ENCODE measurements at places on chromosomes 6 and 20.

DNA sequence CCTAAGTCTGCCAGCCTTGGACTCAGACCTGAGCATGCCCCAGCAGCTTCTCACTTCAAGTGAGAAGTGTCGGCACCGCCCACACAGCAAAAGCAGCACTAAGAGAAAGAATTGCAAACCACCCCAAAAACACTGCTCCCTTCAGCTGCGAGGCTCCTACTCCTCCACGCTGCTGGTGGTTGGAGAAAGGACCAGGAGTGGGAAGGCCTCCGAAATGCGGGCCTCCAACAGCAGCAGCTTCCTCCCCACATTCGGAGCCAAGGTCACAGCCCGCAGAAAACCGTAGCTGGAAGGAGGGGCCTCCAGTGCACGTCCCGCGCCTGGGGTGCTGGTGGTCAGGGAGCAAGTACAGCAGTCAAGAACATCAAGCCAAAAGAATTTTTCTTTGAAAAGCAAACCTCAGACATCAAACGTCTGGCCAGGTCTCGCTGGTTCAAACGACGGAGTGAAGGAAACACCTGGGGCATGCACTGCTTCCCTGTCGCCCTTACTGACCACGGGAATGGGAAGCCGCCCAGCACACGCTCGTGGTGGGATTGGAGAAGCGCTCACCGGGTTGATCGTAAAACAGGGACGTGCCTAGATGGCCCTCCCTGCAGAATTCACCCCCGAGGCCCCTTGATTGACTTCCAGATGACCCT lies 185.6 kb upstream of the CST7 start:
- no peak for DNase-seq

DNA sequence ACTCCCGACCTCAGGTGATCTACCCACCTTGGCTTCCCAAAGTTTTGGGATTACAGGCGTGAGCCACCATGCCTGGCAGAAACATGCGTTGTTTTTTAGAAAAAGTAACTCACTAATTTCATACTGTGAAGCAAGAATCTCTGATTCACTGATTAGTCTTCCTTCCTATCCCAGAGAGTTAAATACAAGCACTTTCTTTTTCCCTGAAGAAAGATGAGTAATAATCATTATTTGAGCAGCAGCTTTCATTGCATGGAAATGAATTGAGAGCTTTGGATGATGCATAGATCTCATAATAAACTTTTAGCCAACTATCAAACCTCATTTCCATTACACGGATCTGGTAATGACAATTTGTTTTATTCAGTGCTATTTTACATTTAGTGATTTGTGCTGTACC lies 892.5 kb upstream of the EYS start:
- DNase-seq, result no peak

DNA sequence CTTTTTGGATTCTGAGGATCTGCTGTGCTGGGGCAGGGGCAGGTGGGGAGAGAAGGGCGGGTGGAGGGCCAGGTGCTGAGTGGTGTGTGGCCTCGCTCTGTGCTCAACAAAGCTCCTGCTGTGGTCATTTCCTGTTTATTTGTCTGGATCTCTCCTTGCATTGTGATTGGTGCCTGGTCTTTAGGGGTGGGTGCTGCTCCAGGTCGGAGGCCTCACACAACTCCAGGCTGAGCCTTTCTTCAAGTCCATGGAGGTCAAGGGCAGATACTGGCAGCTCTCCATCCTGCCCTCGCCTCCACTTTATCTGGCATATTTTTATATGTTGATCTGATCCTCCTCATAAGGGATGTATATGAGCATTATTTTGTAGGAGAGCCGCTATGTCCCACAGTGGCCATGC lies 36.2 kb downstream of the HLA-F start:
- DNase-seq, result no peak

DNA sequence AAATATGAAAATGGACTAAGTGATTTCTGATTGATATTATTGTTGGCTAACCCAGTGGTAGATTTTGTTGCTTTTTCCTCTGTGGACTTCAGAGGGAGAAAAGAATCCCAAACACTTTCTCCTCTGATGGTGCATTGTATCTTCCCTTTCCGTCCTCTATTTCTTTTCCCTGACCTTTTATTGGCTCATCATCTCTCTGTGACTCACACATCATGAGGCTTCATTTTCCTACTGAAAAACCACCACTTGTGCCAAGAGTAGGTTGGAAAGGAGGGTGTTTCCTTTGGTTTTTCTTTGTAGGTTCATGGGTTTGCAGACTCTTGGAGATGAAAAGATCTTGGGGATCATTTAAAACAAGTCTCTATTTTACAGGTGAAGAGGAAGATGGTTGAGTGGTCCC lies 311.7 kb upstream of the JAG1 start:
- DNase-seq, result no peak

DNA sequence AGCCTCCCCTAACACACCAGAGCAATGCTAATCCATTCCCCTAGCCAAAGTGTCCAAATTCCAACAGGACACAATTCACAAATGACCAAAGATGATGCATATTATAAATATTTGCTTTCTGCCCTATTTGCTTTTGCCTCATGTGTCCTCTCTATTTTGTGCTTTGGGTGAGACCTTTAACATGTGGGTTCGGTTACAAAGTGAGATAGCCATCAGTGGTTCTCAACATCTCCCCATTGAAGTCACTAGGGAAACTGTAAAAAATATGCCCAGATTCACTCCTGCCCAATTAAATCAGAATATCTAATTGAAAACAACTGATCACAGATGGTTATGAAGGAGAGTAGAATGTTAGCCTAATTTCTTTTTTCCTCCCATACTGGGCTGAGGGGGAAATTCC lies 159.2 kb downstream of the MTFR2 start:
- no peak for DNase-seq

- no peak for DNase-seq
These were observed 12.9 kb downstream of the IPCEF1 start for GRCh38 chr6:154343473-154344308.

GRCh38 chr20:37162646-37163045 lies 16.5 kb upstream of the RPN2 start:
- no peak for DNase-seq

GRCh38 chr6:21107796-21108195 lies 485.8 kb upstream of the SOX4 start:
- DNase-seq, result no peak

DNA sequence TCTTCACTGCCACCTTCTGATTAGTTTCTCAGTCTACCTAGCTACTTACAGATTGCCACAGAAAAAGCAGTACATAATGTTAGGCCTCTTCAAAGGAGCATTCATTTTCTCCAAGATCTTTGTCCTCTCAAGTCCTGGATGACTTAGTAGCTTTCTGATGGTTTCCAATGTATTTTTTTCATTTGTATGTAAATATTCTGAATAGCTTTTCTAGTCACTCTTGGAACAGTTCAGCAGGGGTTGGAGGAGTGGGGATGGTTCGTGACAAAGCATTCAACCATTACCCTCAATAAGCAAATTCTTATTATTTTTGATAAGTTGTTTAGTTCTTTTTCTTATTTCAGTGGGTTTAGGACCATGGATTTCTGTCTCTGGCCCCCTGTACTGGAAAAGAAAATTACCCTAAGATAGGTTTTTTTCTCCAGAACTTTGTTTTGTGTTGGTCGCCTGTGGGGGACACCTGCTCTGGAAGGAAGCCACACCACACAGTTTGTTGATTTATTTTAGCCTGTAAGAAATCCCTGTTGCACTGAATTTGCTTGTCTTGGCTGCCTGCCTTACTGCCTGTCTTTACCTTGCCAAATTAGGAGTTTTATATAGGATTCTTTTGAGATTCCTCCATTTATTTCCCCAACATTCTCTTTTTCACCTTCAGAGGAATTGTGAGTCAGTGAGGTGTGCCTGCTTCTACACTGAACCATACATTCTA lies 247.9 kb downstream of the RFPL4B start:
- no peak for DNase-seq

- DNase-seq, result no peak
These were observed 92.8 kb upstream of the BTN3A2 start for GRCh38 chr6:26272171-26272637.

- DNase-seq, result no peak
These were observed 129.3 kb upstream of the MLN start for GRCh38 chr6:33933101-33933500.

DNA sequence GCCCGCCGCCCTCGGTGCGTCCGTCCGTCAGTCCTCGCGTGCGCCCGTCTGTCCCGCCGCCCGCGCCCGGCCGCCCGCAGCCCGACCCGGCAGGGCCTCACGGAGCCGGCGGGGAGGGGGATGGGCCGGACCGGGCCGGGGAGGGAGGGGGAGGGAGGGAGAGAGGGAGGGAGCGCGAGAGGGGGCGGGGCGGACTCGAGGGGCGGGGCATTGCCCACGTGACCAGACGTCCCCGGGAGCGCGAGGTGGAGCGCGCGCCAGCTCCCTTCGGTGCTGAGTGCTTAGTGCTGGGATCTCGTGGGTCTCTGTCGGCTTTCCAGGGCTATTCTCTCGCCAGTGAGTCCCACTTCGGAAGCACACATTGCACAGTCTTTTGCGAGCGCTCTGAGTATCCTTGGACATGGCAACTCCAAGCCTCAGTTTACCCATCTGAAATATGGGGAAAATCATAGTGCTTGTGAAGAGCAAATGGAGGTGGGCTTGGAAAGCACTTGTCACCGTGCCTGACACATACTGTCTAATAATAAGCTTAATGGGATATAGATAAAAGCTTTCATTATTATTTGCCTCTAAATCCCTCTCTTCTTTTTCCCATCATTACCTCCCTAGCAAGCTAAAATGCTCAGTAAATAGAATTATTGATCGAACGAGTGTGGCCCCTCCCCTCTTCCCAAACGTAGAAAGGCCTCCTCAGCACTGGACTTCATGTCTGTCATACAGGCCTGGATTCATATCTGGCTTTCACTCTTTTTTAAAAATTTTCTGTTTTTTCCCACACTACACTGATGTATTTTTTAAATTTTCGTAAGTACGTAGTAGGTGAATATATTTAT lies at the start of gene NCOA6:
NCOA6 (minus strand) TSS at position 122 of the 833 bp plus-strand sequence. CDS start 43,296 bp downstream, outside the sequence.
- DNase-seq, result peak; percentile 61

- peak; percentile 32 for DNase-seq
These were observed 246.5 kb downstream of the ERMARD start for GRCh38 chr6:169997930-169998218.

GRCh38 chr6:109036574-109037294 lies 57.9 kb downstream of the SESN1 start:
- DNase-seq, result no peak

- DNase-seq, result peak; percentile 36
These were observed 42.6 kb upstream of the ZNFX1 start for GRCh38 chr20:49320460-49320859.

DNA sequence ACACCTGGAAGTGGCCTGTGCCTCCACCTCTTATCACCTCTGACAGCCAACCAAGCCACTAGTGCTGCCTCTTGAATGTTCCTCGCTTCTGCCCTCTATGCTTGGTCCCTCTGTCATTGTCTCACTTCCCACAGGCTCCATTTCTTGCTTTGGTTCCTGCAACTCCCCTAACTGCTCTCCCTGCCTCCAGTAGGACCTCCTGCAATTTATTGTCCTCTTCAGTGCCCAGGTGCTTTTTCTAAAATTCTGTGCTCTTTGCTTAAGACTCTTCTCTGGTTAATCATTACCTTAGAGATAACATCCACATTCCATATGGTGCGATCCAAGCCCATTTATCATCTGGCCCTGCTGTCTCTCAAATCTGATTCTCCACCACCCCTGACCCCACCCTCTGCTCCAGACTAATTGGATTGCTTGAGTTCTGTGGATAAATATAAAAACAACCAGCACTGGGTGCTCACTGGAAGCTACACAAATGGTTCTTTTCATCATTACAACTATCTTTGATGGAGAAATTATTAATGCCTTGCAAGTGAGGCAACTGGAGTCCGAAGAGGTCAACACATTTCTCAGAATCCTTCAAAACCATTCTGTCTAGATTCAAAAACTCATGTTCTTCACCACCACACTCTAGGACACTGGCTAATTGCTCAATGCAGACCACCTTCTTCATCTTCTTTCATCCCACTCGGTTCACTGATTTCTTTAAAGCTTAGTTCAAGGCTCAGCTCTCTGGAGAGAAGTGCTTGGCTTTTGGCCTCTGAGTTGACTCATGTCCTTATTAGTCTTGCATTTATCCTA lies 47.2 kb downstream of the FOXA2 start:
- no peak for DNase-seq

GRCh38 chr6:136464874-136465273 lies 85.3 kb downstream of the MAP7 start:
- no peak for DNase-seq

GRCh38 chr20:49210757-49211110 lies 8.5 kb upstream of the DDX27 start:
- DNase-seq, result no peak

DNA sequence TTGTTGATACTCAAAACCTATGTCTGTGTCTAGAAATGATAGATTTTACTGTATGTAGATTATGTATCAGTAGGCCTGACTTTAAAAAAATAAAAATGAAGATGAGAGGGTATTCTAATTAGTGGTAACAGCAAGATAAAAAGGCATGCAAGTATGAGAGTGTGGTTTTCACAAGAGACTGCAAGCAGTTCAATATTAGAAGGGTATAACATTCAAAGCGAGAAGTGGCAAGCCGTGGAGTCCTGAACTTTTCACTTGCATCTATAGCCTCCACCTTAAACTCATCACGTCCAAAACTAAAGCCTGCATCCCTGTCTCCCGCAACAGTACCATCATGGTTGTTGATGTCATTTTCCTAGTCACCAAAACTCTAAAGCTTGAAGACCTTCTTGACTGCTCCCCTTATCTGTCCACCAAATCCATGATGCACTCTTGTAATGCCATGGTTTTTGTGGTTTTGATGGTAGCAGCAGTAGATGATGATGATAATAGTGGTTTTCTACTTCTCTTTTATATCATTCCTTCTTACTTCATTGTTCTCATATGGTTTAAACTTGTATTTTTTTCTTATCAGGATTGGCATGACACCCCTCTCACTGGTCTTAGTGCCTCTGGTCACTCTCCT lies 9.2 kb upstream of the CGA start:
- no peak for DNase-seq

DNA sequence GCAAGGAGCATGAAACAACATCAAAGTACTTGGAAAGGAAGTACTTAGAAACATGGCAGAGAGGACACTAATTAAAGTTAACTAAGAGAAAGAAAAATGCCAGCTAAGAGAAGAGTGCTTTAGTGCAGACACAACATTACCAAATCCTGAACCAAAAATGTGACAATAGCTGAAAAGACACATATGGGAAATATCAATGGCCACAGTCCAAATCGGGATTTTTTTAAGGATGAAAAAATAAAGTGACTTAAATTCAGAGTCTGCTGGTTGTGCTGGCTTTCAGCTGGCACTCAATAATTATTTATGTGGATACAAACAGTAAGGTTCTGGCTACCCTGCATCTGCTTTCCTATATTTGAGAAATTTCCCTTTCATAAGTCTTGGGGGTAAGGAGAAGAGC lies 12.6 kb upstream of the DST start:
- DNase-seq, result no peak

DNA sequence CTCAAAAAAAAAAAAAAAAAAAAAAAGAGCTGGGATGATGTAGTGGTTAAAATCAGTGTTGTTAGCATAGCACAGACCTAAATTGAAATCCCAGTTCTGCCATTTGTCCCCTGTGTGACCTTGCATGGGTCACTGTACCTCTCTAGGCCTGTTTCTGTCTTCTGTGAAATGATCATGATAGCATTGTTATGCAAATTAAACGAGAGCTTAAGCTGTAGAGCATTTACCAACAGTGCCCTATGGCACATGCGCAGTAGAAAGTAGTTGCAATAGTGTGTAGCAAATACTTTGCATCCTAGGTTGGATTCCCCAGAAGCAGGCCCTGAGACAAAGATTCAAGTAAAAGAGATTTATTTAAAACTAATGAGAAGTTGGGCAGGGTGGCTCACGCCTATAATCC lies 7.3 kb downstream of the PSORS1C2 start:
- no peak for DNase-seq

All from KBM-7 (cell line).